Head of caudate nucleus (tissue), 42 donors: ENCODE measurements at places on chromosomes 2 and 18.

DNA sequence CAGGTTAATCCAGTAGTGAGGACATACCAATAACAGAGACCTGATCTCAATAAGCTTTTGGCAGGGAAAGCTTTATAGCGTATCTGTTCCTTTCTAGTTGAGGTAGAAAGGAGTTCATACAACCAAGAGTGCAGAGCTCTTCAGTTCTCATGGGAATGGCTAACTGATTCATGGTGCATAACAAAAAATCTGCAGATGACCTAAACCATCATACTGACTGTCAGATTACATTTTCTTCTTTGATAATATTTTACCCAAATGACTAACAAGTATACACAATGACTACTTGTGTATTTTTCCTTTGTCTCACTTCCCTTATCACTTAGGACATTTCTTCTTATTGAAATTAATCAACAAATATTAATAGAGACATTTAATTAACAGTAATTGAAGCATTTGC is 140.0 kb upstream of the SERTAD2 start:
- no peak for DNase-seq

DNA sequence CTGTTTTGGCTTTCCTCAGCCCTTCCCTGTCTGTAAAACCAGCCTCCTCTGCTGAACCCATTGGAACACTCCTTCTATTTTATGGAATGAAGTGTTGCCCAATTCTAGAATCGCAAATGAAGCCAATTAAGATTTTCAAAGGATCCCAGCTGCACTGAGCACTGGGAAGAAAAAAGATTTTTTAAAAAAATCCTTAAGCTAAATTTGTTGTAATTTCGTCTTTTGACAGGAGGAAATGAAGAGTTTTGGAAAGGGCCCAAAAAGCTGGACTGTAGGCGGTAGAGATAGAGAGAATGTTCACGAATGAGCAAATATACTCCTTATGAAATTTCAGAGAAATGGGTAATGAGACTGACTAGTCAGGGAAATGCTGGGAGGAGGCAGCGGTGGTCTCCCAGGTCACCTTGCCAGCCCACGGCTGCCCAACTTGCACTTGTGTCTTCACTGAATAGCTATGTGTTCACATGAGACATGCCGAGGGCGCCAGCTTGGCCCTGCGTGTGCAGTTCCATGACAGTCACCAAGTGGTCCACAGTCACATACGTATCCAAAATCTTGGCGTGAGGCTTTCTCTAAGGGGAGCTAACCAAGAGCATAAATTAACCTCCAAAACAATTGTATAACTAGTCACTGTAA is 69.9 kb downstream of the SGPP2 start:
- DNase-seq, result no peak

- DNase-seq, result no peak
Measured at GRCh38 chr2:16301961-16302360, 361.6 kb downstream of the MYCN start.

DNA sequence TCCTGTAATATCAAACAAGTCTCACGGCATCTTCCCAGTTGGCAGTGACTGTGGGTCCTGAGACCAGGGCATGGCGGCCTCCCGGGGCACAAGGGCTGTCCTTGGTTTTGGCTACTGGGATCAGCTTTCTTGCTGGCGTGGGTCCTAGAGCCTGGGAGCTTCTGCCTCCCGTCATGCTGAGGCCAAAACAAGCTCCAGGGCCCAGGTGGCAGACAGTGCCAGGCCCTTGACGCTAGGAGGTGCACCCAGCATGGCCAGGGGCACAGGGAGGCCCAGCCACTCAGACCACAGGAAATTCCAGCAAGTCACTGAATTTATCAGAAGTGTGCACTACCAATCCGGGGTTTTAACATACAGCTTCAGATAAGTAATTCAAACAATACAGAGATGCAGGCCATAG is 184.7 kb downstream of the EIPR1 start:
- no peak for DNase-seq

DNA sequence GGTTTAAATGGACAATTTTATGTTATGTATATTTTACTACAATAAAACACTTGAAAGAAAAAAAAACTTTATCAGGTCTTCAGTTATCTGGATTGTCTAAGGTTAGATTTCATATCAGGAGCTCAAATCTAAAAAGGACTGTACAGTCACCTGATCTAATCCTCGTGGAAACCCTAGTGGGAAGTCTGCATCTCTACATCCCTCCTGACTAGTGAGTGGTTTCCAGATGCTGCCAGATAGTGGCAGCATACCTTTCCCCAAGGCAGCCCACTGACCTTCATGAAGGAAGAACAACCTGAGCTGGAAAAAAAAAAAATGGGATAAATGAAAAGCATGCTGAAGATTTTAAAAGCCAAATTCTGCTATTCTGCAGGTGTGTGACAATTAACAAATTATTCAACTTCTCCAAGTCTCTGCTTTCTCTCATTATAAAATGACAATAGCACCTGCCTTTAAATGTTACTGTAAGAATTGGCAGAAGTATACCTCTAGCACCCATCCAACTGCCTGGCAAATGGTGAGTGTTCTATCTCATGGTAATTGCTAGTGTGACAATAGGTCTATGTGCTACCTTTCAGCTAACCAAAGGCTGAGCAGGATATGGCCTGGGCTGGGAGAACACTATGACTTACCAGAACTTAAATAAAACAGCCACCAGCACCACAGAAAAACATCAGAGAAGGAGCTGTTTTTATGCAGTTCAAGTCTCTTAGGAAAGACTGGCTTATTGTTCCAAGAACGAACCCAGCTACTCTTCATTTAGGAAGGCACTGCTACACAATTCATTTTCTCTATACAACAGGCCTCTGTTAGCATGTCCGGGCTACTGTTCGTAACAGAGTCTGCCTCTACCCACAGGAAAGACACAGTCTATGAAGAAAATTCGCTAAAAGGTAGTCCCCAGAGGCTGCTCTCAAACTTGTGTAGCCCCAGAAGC is 8.6 kb downstream of the CLASP1 start:
- DNase-seq, result no peak

- no peak for DNase-seq
Measured at GRCh38 chr2:107402330-107402729, 424.4 kb upstream of the RGPD4 start.

GRCh38 chr2:147923846-147924245 is 79.0 kb downstream of the ACVR2A start:
- DNase-seq, result no peak

GRCh38 chr2:196174404-196174803 is 3.0 kb upstream of the STK17B start:
- DNase-seq, result no peak
